Activated CD4-positive, alpha-beta T cell treated with anti-CD3 and anti-CD28 coated beads, Interleukin-2, amount 50 U/mL, for 16 hours (primary cell): ENCODE measurements at places on chromosomes 12 and 14.

GRCh38 chr12:131882804-131883520 is 11.5 kb upstream of the ULK1 start:
- no peak for DNase-seq

- peak; percentile 58 for DNase-seq
These were observed 47.3 kb upstream of the PAWR start for GRCh38 chr12:79737875-79738718.

GRCh38 chr12:92968176-92968813 is 39.2 kb upstream of the EEA1 start:
- DNase-seq, result no peak

GRCh38 chr12:105064564-105065178 is 19.6 kb downstream of the ALDH1L2 start:
- no peak for DNase-seq

GRCh38 chr12:101166866-101167265 is 43.2 kb downstream of the SLC5A8 start:
- no peak for DNase-seq

DNA sequence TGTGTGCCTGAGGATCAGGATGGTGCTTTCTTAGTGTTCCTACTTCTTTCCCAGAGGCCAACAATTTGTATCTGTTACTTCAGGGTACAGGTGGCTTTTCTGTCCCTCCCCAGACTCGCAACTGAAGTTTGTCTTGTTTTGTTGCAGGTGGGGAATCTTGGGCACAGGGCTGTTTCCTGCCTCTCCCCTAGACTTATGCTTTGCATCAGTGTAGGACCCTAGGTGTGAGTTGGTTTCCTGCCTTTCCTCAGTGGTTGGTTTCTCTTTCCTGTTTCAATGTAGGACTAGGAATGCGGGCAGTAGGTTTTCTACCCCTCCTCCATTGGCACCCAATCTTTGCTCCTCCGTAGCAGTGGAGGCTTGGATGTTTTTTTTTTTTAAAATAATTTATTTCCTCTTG is 87.0 kb downstream of the TRMT5 start:
- DNase-seq, result no peak

DNA sequence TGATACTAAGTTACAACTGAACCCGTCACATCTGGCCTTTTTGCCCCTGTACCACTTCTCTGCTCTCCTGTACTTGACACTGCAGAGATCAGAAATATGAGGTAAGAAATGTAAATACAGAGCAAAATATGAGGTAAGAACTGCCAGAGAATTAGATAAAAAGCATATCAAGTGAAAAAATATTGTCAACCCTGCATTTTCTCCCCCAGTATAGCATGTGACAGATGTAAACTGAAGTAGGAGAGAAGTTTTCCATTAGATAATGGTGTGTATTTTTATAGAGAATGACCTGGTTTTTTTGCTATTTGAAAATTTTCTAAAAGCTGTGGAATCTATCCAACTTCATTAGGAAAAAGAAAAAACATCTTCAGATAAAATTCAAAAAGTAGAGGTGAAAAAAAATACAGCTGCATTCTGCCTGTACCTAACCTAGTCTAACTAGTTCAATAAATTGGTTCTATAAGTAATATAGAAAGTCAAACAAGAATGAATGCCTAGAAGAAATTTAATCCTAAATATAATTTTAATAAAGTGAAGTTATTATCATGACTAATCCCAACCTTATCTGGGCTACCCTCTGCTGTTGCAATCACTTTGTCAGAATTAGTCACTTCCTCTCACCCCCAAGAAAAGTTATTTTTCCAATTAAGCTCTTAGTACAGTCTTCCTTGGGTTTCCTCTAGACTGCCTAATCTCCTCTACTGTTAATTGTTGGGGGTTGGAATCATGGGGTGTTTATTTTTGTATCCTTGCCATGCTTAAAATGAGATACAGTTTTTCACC is 210.0 kb downstream of the RASSF9 start:
- no peak for DNase-seq

- DNase-seq, result peak; percentile 68
These were observed at the start of gene SDSL for GRCh38 chr12:113422030-113422885. SDSL (plus strand) TSS chr12:113422380; CDS start chr12:113427983, 5,603 bp downstream.

DNA sequence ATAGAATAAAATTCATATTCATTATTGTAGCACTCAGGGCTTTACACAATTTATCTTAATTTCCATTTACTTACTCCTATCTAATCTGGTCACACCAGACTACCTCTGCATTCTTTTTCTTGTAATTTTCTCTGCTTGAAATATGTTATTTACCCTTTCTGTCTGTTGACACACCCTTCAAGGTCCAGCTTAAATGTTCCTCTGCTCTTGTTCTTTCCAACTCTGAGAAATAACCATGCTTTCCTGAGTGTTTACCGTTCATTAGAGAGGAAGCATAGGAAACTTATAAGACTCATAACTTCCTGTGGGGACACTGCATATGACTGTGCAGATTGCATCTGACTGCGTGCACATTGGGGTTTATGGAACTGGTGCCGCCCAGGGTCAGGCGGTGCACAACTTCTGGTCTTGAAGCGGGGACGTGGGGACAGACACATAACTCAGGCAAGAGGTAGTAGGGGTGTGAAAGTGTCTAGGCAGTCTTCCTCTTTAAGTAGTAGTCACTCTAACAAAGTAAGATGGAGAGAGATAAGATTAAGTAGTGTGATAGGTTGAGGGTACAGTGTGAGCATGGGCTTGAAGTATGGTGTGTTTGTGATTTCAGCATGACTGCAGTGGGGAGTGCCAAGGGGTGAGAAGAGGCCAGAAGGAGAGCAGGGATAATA is 42.6 kb upstream of the FOXJ2 start:
- peak; percentile 96 for DNase-seq

GRCh38 chr12:52181746-52182145 is 10.1 kb downstream of the KRT80 start:
- no peak for DNase-seq

DNA sequence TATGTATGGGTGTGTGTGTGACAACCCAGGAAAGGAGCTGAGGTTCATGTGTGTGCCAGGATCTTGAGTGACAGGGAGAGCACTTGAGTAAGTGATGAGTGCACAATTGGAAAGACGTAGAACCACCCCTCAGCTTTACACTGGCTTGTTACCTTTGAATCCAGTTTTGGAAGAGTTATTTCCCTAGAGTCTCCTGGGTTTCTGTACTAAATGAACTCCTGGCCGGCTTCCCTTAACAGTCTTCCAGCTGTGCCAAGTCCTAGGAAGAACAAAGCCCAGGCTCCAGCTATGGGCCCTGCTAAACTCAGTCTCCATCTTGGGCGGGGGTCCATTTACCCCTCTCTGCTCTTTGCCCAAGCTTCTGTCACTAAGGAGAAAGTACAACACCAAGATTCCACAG is 19.7 kb upstream of the NR1H4 start:
- no peak for DNase-seq

GRCh38 chr12:73452672-73453469 is 1084.8 kb upstream of the ATXN7L3B start:
- no peak for DNase-seq

- no peak for DNase-seq
These were observed 795.5 kb downstream of the AACS start for GRCh38 chr12:125860672-125861288.

DNA sequence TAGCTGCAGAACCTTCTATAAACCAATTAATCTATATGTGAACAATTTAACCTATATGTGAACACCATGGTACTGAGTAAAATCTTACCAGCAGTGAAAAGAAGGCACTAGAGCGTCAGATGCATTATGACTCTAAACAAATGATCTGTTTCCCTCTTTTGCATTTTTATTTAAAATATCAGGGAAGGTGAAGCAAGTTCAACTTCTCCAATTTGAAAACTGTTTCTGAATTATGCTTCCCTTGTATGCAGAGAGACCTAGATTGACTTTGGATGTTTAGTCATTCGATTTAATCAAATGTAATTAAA is 80.9 kb downstream of the DAD1 start:
- DNase-seq, result no peak

- peak; percentile 10 for DNase-seq
These were observed 7.6 kb downstream of the YBX3 start for GRCh38 chr12:10715491-10715890.

GRCh38 chr14:77036484-77037214 is 8.1 kb upstream of the IRF2BPL start:
- DNase-seq, result no peak

- no peak for DNase-seq
These were observed 6.0 kb upstream of the SLC24A4 start for GRCh38 chr14:92316937-92317336.

GRCh38 chr12:78392918-78393317 is 471.7 kb upstream of the SYT1 start:
- no peak for DNase-seq

DNA sequence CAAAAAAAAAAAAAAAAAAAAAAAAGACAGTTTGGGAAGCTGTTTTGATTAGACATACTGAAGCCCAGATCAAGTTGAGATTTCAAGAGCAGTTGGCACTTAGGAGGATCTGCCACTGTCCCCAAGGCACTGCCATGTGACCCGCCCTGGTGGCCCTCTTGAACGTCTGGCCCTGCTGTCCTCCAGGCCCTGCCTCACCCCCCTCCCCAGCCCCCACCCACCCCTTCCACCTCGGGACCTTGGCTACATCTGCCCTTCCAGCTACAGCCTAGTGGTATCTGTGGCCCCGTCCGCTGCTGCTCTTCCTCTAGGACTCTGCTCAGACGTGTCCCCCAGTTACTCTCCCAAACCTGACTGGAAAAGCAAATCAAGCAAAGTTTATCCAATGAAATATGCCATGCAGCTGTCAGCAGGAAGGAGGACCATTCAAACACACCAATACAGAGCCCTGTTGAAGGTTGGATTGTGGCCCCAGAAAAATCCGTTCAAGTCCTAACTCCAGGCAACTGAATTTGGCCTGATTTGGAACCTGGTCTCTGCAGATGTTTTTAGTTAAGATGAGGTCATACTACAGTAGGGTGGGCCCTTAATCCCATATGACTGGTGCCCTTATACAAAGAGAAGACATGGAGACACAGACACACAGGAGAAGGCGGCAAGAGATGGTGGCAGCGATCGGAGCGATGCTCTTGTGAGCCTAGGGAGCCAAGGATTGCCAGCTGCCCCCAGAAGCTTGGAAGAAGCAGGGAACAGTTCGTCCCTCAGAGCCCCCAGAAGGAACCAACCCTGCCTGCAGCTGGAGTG is 17.7 kb downstream of the SLC25A29 start:
- no peak for DNase-seq

- no peak for DNase-seq
These were observed 34.8 kb upstream of the TSPAN9 start for GRCh38 chr12:3042394-3042793.
